ENCODE measurements at places on chromosomes 4 and X.

DNA sequence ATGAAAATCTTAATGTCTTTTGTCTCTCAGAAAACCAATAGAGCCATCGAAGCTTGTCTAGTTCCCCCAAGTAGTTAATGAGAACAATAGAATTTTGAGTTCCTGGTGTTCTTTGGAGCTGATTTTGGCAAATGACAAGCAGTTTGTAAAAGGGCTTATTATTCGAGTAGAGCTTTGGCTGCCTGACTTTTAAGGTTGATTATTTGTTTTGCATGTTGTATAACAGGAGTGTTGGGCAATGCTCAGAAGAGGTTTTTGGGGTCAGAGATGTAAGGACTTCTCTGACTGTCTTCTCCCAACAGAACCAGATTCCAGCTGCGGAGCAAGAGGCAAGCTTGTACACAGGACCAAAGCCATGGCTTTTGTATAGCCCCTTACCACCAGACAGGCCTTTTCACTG is 30.0 kb downstream of the ZCCHC12 start:
- DNase-seq, result no peak

DNA sequence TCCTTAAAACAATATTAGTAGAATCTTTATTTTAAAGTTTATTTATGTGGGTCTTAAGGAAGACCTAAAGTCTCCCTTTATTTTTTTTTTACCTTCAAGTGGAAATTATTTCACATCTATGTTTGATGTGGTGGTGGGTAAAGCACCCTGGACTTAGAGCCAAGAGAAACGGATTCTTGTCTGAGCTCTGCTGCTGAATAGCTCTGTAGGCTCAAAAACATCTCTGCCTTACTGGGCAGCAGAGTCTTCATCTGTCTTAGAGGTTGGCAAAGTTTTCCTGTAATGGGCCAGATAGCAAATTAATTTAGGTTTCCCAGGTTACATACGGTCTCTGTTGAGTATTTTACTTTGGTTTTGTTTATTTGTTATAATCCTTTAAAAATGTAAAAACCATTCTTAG is 136.5 kb downstream of the CEP135 start:
- DNase-seq, result no peak

GRCh38 chrX:41350976-41351569 is 17.1 kb downstream of the DDX3X start:
- DNase-seq, result no peak

DNA sequence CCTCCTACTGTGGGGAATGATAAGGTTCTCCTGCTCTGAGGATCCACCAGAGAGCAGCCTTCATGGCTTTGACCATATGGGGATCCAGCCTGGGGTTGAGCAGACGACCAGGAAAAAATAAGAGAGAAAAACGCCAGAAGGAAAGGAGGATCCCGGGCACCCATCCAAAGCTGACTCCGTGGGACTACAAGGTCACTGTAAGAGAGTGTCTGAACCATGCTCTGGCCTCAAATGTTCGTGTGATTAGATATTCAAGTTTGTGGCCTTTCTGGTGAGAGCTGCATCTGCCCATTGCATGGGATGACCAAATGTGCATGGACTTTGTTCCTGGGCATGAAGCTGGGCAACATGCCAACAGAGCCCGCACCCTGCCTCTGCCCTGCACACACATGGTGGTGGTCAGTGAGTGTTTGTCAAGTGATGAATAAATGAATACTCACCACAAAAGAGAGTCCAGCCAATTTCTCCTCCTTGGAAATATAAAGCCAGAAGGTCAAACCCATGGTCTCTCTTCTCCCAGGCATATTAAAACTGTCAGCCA is 346.0 kb upstream of the GATB start:
- no peak for DNase-seq

DNA sequence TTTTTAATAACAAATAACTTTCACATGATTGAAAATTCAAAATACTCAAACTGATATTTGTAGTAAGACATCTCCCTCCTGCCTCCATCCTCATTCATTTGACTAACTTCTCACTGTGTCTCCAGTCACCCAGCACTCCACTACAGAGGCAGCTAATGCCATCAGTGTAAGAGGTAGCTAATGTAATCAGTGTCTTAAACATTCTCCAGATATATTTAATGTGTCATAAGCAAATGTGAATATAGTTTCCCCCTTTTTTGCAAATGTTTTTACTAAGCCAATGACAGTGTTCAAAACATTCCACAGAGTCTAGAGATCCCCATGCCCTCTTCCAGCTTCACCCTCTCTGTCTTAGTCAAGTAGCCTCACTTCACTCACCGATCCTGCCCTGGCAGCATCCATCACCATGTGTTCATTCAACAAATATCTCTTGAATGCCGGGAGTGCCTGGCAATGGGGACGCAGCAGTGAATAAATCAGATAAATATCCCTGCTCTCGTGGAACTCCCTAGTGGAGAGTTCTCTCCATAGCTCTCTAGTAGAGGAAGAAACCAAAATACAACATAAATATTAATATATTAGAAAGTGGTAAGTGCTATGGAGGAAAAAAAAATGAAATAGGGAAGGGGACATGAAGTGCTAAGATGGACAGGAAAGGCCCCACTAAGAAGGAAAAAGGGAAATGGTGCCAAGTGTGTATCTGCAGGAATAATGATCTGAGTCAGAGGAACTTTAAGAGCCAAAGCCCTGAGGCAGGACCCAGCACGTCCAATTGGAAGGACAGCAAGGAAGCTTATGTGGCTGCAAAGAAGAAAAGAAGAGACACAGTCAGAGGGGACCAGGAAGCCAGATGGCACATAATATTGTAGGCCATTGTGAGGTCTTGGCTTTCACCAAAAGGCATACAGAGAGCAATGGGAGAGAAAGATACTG is 18.7 kb downstream of the SCFD2 start:
- no peak for DNase-seq

DNA sequence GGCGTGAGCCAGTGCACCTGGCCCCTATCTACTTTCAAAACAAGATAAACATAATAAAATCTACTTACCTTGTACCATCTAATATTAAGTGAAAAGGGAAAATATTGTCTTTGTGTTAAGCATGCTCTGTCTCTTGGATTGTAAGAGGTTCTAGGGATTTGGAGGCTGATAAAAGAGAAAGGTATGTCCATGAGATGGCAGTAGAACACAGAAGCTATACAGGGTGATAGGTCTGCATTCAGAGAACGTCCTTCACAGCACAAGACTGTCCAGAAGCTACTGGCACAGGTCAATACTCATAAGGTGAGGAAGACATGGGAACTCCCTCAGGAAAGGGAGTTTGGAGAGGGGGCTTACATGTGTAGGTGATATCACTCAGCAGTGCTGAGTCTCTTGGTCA is 135.5 kb downstream of the TMEM47 start:
- DNase-seq, result peak; percentile 8

Data from iPS-NIHi11 (cell line).